WTC11 (cell line): ENCODE measurements at places on chromosomes 6 and 20.

GRCh38 chr6:155684416-155685196 lies 229.0 kb upstream of the NOX3 start:
- DNase-seq = no peak

GRCh38 chr6:36501686-36502085 lies 45.6 kb downstream of the STK38 start:
- DNase-seq = no peak

DNA sequence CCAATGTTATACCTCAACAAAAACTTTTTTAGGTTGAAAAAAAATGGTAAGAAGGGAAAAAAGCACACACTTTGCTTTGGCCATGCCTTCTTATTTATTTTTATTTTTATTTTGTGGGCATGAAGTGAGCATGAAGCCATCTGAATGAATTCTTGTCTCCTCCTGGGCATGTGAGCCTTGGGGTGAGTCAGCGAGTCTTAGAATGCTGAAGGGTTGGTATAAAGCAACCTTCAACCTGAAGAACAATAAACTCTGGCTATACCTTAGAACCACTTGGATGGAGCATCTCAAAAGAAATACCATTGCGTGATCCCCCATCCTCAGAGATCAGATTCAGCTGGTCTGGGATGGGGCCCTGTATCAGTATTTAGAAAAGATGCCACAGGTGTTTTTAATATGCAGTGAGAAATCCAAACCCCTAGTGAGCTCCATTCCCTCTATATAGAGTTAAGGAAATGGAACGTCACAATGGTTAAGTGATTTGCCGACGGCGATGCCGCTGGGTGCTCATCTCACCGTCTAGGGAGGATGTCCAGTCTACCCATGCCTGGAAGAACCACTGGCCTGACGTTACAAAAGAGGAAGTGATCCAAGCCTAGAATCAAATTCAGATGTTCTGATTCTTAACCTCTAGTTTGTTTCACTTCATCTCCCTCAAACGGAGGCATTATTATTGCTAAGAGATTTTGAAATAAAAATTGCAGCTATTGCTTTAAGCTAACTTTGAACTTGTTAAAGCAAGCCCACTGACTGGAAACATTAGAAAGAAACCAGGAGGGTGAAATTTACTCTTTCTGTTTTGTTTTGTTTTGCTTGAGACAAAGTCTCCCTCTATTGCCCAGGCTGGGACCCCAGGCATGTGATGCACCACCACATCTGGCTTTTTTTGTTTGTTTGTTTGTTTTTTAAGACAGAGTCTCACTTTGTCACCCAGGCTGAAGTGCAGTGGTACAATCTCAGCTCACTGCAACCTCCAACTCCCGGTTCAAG lies 67.1 kb downstream of the EDN1 start:
- no peak for DNase-seq

- DNase-seq = no peak
Observed at GRCh38 chr6:16539086-16539931, 222.0 kb downstream of the ATXN1 start.

- no peak for DNase-seq
Observed at GRCh38 chr20:889932-890463, 26.1 kb downstream of the ANGPT4 start.

- DNase-seq = peak; percentile 26
Observed at GRCh38 chr6:31170987-31171671, 647 bp upstream of the POU5F1 start.

GRCh38 chr6:16547587-16547986 lies 213.7 kb downstream of the ATXN1 start:
- no peak for DNase-seq

GRCh38 chr6:45617441-45617840 lies 239.7 kb upstream of the SUPT3H start:
- no peak for DNase-seq

GRCh38 chr6:25166955-25167748 lies 112.0 kb upstream of the CARMIL1 start:
- no peak for DNase-seq

DNA sequence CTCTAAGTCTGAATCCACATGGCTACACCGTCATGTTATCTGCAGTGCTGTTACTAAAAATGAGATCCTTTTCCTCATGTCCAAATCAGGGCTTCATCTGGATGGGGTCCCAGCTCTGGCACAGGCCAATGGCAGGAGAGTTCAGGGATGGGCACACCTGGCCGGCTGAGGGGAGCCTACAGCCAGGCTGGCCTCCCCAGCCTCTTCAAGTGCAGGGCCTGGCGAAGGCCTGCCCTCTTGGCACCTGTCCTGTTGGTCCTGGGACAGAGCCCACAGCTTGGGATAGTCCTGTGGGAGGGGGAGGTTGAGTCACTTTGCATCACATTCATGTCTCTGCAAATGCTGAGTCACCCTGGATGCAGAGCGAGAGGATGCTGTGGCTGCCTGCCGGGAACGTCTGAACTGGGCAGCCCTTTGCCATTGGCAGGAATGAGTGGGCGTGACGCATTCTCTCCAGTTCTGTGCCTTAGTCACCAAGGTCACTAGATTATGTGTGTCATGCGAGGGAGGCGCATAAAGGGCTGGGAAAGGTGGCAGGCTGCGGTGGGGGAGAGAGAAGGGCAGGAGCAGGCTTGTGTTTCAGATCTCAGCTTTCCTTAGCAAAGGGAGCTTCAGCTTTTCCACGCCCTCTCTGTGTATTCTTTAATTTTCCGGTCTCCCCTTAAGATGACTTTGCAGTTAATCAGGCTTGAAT lies 223.2 kb upstream of the ECI2 start:
- DNase-seq = peak; percentile 27

- no peak for DNase-seq
Observed at GRCh38 chr6:85632164-85632942, 10.3 kb downstream of the SYNCRIP start.

- DNase-seq = no peak
Observed at GRCh38 chr20:49659056-49659455, 54.6 kb downstream of the B4GALT5 start.

GRCh38 chr6:52157301-52157941 lies 28.8 kb upstream of the IL17A start:
- DNase-seq = no peak

DNA sequence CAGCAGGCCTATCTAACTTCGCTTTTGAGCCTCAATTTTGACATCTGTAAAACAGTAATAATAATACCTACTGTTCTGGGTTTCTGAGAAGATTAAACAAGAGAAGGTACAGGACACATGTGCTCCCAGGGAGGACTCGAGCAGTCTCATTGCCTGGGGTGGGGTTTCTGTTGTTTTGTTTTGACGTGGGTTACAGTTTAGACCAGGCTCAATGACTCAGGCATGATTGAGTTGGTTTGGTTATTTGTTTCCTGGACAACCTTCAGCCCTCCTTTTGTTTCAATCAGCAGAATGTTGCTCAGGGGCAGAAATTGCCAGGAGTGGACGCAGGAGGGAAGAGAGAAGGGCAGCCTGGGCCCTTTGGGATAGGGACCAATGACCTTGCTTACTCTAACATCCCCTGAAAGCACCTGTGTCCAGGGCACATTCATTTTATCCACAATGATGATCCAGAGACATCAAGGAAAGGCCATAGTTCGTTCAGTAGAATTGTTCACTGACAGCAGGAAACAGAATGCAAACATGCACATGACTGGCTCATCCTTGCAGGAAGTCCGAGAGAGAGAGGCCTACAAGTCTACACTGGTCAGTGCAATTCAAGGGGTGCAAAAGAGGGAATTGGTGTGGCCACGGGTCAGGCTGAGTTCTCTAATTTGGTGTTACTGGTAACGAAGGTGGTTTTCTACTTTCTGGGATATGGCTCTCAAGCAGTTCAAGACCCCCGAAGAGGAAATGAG lies 74.5 kb upstream of the MRPS10 start:
- DNase-seq = no peak

- DNase-seq = no peak
Observed at GRCh38 chr6:47231151-47231550, 78.6 kb downstream of the TNFRSF21 start.

- DNase-seq = no peak
Observed at GRCh38 chr6:15194453-15194852, 51.4 kb upstream of the JARID2 start.

DNA sequence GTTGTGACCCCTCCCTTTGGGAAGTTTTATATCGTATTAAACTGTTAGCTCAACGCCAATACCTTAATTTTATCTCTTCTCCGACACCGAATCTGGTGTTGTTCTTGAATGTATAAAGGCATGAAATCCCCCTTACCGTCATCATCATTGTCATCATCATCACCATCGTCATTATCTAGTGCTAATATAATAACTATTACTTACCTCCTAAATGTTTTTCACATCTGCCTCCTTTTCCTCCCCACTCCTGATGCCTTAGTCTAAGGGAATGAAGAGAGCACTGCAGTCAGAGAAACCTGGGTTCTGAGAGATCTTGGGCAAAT lies 677 bp upstream of the ZBTB24 start:
- no peak for DNase-seq

GRCh38 chr6:35586542-35586941 lies 73.8 kb upstream of the TULP1 start:
- no peak for DNase-seq

GRCh38 chr20:33744773-33745385 lies 13.1 kb downstream of the ZNF341 start:
- DNase-seq = no peak

GRCh38 chr20:14879839-14880238 lies 542.4 kb upstream of the FLRT3 start:
- no peak for DNase-seq

DNA sequence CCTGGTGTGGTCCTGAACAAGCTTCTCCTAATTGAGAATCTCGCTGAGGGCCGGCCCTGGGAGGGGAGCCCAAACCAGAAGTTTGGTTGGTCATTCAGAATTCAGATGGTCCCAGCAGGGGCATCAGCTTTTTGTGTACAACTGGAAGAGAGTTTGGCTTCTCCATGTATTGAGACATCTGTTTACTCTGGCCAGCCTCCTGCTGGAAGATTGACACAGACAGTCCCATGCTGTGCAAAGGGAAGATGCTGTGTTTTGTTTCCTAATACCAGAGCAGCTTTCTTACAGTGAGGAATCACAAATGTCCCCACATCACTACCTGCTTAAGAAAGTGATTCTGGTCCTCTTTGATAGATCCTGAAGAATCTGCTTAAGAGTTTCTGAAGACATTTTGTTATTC lies 97.8 kb downstream of the PLEKHG1 start:
- DNase-seq = no peak

DNA sequence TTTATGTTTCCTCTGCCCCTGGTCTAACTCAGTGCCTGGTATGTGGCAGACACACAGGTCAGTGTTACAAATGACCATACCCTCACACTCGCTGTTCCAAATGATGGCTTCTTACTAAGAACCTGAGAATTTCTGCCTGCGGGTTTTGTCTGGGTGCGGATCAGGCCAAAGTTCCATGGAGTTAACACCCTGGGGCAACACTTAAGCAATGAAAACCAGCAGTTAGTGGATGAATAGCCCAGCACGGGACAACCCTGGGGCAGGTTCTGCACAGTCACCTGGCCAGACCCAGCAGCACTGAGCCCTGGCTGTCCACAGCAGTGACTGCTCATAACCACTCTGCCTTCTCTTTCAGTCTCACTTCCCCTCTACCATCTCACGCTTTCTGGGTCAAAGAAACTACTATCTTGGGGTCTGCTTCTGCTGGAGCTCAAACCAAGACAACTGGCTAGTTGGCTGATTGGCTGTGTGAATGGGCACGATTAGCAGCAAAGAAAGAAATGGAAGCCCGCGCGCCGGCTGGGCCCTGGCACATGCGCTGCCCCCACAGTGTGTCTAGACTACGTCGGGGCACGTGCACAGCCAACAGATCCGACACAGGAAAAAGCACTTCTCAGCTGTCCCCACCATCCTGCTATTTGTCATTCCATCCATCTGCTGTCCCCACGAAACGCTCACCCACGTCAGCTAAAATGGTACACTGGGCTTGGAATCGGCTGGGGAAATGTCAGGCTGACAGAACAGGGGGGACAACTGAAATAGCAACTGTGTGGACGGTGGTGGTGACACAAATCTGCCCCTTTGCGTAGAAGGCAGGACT lies 36.6 kb downstream of the MGME1 start:
- peak; percentile 28 for DNase-seq

GRCh38 chr6:2765166-2765895 lies at the start of gene WRNIP1:
TSS of gene WRNIP1 (plus strand) at chr6:2765393. CDS start at chr6:2765623, 230 bp downstream.
- DNase-seq = peak; percentile 96

DNA sequence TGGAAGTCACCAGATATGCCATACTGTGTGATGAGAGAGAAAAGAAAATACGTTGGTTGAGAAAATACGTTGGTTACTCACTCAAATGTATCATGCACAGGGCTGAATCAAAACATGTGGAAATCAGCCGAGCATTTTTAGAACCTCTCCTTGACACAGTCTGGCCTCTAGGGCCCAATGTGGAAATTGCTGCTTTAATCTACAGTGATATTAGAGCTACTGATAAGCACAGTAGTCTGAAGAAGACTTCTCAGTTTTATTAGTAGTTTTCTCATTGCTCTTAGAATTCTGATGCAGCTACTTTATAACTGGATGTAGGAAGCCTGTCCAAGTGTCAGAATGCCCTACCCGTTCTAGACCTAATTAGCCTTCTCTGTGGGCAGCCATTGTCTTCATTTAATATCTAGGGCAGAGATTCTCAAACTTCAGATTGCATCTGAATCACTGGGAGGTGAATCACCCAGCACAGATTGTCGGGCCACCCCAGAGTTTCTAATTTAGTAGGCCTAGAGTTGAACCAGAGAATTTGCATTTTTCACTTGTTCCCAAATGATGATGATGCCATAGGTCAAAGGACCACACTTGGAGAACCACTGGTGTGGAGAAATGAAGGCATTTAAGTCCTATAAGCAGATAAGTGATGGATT lies 229.1 kb downstream of the PLCB1 start:
- no peak for DNase-seq

- no peak for DNase-seq
Observed at GRCh38 chr6:124482071-124482491, 480.2 kb upstream of the RNF217 start.

GRCh38 chr6:18362058-18362561 lies 25.0 kb upstream of the RNF144B start:
- no peak for DNase-seq

GRCh38 chr6:27250277-27251111 lies 3.0 kb downstream of the PRSS16 start:
- DNase-seq = no peak

DNA sequence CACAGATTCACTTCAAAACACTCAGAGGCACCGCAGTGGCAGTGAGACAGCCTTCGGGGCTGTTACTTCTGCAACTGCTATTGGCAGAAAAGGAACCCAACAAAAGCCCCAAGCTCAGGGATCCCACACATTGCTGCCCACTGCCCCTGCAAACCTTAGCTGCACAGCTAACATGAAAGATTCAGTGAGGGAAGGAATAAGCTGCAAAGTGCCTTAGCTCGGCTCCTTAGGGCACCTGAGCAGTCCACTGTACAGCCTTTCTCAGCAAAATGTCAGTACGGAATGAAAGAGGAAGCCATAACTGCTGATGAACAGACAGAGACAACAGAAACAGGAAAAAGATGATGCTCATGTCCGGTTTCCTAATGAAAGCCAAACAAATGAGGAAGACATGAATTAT lies 179.7 kb upstream of the SHLD1 start:
- no peak for DNase-seq

GRCh38 chr20:1462001-1462400 lies 4.6 kb downstream of the NSFL1C start:
- DNase-seq = no peak

GRCh38 chr6:10561611-10562199 lies 40.6 kb downstream of the GCNT2 start:
- no peak for DNase-seq

GRCh38 chr6:130357436-130357835 lies 8.4 kb upstream of the TMEM200A start:
- no peak for DNase-seq
